ENCODE measurements at places on chromosomes 12 and 14.
A peak's percentile ranks its signal among the peaks of the same experiment; 100 is the strongest.

DNA sequence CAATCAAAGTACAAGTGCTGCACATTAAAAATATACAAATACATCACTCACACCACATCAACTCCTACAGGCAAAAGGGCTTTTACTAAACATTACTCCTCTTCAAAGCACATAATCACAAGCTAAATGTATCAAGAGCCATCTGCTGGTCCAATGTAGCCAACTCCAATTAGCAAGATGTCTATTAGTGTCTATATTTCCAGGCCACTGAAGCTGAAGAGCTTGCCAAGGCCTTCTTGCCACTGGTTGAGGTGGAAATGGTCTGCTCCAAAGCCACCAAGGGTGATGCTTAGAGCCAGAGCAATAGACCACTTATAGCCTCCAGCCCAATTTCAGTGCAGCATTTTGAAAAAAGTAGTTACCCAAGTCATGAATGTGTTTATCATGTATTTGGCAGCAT is 54.4 kb downstream of the RASSF9 start:
- no peak for DNase-seq

- DNase-seq, result no peak
Observed at GRCh38 chr14:52269100-52269499, 1.6 kb downstream of the PTGDR start.

DNA sequence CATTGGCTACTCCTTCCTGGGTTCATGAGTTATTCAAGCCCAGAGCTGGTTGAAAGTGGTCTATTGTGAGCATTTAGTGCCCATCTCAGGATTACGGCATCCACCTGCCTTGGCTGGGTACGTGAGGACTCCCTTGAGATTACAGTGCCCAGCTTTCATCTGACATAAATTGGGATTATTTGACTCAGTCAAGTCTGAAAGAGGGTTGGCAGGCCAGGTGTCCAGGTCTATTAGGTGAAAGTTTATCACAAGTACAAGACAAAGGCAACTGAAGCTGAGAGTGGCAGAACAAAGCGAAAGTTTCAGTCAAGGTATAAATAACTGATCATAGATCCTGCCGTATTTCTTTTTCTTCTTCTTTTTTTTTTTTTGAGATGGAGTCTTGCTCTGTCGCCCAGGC is 84.6 kb upstream of the ATF7IP start:
- DNase-seq, result no peak

DNA sequence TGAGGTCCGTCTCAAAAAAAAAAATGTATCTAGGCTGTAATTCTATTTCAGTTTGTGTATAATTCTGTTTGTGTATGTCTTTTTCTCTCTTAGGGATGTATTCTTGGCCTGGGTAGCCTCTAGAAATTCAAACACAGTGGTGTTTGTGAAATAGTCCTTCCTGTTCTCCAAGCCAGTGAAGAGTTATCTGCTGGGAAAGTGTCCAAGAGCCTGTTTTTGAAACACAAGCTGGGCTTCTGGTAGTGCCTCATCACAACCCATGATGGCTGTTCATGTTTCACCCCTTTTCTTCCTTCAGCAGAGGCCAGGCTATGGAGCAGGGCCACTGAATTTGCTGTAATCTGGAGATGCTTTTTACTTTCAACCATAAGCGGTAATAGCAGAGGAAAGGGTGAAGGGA is 14.7 kb downstream of the METTL3 start:
- peak; percentile 91 for DNase-seq

DNA sequence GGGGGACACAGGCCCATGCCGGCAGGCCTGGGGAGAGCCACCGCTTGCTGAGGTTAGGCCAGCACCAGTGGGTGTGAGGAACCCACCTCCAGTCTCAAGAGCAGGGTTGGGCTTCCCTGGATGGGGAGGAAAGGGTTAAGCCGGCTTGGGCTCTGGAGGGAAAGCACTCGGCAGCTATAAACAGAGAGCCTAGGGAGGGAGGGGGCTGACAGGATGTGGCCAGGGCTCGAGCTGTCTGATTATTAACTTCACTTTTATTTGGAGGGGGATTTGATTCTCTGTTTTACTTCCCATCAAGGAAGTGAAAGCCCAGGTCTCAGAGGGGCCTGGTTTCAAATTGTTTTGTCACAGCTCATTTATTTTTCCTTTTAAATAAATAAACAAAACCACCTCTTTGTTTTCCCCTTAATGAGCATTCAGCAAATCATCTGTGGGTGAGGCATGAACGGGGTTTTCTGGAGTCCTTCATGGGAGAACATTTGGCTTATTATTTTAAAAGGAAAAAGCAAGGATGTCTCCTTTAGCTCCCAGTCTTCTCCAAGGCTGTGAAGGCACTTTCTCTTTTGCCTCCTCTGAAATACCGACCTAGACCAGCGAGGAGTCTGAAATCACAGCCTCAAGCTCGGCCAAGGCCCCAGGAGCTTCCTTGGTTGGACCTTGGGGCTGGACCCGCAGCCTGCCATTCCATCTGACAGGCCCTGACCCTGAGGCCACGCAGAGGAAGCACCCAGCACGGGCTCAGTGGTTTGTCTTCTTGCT is 21.9 kb upstream of the ZFP36L1 start:
- DNase-seq, result peak; percentile 73

DNA sequence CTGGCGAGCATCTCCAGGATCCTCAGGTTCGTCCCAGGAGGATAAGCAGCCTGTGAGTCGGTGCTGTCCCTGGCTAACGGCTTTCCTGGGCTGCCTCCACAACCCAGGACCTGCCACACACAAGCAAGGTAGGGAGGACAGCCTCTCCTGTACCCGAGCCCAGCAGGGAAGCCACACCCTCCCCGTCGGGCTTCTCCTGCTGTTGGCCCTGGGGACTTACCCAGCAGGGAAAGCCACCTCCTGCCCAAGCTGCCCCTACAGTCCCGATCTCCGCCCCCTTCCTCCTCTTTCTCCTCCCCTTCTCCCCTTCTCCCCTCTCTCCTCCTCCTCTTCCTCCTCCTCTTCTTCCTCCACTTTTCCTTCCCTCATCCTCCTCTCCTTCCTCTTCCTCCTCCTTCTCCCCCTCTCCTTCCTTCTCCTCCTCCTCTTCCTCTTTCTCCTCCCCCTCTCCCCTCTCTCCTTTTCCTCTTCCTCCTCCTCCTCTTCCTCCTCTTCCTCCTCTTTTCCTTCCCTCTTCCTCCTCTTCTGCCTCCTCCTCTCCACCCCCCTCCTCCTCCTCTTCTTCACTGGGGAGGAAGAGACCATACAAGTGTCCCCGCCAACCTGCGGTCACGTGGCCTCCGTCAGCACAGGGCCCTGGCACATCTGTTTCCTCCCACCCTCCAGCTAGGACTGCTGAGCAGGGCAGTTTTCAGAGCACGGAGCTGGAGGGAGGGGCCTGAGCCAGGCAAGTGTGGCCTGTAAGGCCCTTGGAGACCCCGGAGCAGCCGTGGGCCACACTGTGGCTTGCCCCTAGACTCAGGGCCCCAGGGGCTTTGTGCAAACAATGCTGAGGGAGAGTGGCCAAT is 17.3 kb upstream of the RFLNA start:
- no peak for DNase-seq

DNA sequence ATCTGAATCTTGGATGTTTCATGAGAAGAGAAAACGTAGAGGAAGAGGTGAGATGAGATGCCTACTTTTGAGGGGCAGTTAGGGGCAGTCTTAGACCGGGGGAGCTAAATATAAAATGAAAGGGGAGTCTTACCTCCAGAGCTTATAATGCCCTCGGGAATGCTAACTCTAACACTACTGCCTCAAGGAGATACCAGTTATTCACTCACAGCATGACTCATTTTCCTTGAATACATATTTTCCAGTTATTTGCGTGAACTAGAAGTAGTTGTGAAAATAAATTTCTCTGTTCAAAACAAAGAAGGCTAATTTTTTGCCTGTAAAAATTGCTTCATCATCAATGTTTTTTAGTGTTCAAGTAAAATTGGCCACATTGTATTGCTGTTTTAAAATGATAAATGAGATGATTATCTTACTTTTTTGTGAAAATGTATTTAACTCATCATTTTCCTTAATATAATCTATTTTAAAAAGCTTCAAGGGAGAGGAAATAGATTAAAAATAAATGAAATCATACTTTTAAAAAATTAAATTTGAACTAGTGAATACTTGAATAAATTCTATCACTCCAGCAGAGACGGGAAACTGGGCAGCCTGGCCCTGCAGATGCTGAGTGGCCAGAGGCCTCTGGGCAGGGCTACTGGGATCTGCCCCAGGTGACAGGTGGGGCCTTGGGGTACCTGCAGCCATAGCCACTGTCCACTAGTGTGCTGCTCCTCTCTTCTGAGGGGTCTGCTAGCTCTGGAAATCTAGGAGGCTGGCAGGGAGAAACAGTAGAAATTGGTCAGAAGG is 339.3 kb downstream of the EGLN3 start:
- peak; percentile 73 for DNase-seq

DNA sequence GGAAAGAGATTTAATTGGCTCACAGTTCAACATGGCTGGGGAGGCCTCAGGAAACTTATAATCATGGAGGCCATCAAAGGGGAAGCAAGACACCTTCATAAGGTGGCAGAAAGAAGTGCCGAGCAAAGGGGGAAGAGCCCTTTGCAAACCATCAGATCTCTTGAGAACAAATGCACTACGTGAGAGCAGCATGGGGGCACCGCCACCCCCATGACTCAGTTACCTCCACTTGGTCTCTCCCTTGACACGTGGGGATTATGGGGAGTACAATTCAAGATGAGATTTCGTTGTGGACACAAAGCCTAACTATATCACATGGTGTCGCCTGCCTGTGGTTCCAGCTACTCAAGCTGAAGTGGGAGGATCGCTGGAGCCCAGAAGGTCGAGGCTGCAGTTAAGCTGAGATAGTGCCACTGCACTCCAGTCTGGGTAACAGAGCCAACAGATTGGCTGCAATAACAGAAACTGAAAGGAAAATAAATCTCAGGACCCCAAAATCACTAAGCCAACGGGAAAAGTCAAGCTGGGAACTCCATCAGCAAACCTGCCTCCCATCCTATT is 10.0 kb upstream of the CDCA4 start:
- no peak for DNase-seq

- DNase-seq, result peak; percentile 56
Observed at GRCh38 chr12:66352197-66352596, 49.9 kb downstream of the HELB start.

DNA sequence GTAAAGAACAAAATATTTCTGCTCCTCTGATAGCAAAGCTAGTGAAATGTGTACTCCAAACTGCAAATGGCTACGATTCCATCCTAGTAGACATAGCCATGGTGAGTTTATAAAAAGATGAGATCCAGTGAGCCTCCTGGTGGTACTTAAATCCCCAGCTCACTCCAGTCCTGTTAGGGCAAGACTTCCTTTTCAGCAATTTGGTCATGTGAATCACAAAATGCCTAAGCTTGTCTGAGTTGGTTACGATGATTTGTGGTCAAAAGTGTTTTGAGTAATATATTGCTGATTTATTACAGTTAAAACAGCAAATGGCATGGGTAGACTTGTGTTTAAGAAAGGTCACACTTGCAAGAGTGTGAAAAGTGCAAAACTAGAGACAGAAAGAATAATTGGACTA is 102.7 kb upstream of the NAV3 start:
- peak; percentile 13 for DNase-seq

GRCh38 chr12:64427988-64428387 is 23.8 kb downstream of the XPOT start:
- DNase-seq, result no peak

GRCh38 chr12:68613209-68613904 is 2.7 kb downstream of the RAP1B start:
- no peak for DNase-seq

DNA sequence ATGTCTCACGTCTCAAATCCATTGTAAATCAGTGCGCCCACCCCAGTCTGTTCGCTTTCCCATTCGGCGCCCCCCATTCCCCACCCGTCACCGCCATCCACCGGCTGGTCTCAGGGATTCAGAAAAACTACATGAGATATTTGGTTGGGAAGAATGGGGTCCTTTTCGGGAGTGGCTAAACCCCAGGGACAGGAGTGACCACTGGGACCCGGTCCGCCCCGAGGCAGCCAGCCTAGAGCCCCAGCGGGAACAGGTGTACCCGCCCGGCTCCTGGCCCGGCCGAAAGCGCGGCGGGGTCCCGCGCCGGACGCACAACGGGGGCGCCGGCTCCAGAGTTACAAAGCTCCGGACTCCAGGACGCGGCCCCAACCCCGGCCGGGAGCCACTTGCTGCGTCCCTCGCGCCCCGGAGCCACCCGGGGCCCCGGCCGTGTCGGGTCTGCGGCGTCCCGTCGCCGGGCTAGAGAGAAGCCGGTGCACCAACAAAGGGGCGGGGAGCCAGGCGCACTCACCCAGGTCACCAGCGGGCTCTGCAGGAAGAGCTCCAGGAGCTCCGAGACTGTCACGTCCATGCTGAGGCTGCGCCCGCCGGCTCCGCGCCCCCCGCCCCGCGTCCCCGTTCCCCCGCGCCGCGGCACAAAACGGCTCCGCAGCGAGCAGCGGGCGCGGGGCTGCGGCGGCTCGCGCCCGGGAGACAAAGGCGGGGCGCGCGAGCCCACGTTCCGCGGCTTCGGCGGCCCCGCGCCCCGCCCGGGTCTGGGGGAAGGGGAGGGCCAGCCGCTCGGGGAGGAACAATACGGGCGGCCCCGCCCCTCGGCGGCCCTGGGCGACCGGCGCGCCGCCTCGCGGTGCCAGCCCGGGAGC is at the start of gene CCDC88C:
Gene CCDC88C (minus strand): TSS at position 701 of the 863 bp plus-strand sequence. CDS start 130 bp downstream, at position 571.
- DNase-seq, result no peak

GRCh38 chr12:63877693-63878092 is 33.2 kb downstream of the SRGAP1 start:
- DNase-seq, result no peak

- DNase-seq, result no peak
Observed at GRCh38 chr14:99578541-99579101, 25.4 kb downstream of the CCDC85C start.

DNA sequence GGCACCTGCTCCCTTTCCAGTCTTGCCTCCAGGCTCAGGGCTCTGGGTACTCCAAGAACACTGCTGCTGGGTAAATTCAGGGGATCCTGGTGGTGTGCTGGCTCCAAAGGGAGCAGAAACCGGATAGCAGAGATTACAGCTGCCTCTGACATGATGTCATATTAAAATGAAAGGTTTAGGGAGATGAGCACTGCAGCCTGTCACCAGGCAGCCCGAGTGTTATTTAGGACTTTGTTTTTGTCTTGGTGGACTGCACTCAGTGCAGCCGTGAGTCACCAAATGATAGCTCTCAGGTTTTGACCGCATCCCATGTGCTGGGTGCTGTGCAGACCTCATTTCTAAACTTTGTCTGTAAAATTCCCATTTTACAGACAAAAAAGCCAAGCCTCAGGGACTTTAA is 266.0 kb upstream of the CRY1 start:
- DNase-seq, result peak; percentile 63

GRCh38 chr12:22525426-22525825 is 18.9 kb downstream of the C2CD5 start:
- peak; percentile 60 for DNase-seq

DNA sequence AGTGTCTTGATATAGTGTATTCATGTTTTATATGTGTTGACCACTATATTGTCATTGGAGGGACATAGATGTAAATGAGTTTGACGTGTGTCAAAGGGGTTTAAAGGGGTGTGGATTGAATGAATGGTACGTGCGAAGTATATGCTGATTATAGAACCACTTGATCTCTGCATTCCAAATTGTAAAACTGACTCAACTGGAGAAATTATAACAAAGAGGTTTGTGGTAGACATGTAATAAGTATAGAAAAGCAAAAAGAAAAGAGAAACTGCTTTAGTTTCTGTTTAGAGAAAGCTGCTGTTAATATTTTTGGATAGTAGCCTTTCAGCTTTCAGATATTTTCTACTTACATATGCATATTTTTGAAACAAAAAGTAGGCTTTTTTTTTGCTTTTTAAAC is 8.9 kb upstream of the MYRFL start:
- no peak for DNase-seq

All from choroid plexus epithelial cell (primary cell).